ENCODE measurements at places on chromosomes 2 and 18.

DNA sequence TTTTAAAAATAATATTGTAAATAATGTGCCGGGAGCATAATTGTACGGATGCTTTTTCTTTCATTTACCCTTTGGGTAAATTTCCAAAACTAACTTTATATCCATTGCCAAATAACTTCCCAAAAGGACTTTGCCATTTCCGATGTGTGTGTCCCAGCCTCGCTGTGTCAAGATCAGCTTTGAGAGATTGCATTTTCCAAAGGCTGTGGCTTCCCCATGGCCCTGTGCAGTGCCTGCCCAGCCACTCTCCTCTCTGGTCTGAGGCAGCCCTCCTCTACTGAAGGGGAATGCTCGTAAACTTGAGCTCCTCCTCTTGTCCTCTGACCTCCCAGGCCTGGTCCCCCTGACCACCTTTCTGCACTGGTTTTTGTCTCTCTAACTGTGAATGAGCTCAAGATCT is 78.5 kb downstream of the MRPS9 start:
- DNase-seq, result no peak

GRCh38 chr2:198293281-198293680 is 488.9 kb downstream of the PLCL1 start:
- DNase-seq, result no peak

DNA sequence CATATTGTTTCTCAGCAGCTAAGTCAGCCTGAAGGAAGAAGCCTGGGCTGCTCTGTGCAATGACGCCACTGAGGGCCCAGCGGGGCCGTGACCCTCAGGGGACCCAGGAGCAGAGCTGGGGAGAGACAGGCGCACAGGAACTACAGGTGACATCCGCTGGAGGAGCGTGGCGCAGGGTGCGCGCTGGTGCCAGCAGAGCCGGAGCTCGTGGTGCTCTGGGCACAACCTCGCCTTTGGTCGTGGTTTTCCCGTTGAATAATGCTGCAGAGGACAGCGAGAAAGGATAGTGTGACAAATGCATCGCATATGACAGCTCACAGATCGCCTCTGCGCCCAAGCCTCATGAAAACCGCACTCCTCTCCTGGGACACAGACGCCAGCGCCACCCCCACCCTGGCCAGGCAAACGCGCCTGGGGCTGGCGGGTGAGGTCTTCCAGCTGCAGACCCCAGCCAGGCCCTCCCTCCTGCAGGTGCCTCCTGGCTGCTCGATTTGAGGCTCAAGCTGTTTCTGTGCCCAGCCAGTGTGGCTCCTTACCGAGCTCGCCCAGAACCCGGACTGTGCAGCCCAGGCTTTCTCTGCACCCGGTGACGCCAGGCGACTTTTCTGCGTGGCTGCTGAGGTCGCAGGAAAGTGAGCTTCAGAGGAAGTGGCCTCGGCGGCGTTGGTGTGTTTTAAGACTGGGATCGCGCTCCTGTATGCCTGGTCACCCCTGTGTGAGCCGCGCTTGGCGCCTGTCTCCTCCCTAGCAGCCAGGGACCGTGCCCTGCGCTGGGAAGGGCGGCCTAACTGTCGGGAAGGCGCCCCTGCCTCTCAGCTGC is 583.1 kb upstream of the HS6ST1 start:
- DNase-seq, result no peak

DNA sequence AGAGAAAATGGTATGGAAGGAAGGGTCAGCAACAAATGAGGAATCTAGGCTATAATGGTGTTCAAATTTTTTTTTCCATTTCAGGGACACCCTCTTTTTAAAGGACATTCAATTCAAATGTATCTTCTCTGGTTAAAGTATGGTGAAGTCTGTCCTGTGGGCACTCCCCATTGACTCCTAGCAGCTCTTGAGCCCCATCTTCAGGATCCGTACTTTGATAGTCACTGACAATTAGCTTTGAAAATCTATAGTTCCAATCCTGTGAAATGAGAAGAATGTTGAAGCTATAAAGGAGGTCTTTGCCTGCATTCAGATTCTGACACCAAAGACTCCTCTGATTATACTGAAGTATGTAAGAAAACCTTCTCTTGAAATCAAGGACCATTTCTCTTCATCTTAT is 43.3 kb downstream of the KCNH7 start:
- DNase-seq, result no peak

DNA sequence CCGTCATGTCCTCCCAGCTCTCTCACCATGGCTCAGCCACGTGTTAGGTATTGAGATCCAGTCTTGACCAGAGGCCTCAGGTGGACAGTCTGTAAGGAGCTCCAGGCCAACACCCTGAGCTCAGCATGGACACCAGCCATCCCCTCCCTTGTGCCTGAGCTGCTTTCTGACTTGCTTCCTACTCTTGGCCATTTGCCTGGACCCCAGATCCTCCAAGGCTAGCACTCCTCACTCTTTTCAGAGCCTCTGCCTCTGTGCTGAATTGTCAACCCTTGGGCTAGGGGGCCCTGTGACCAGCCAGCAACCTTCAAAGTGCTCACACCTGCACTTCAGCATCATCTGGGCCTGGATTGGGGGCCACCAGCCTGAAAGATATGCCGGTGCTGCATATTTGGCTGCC is 46.6 kb downstream of the PAX8 start:
- no peak for DNase-seq

GRCh38 chr2:43218702-43219382 is 7.6 kb downstream of the ZFP36L2 start:
- DNase-seq, result no peak

GRCh38 chr2:79717364-79718007 is 204.6 kb downstream of the CTNNA2 start:
- DNase-seq, result no peak

DNA sequence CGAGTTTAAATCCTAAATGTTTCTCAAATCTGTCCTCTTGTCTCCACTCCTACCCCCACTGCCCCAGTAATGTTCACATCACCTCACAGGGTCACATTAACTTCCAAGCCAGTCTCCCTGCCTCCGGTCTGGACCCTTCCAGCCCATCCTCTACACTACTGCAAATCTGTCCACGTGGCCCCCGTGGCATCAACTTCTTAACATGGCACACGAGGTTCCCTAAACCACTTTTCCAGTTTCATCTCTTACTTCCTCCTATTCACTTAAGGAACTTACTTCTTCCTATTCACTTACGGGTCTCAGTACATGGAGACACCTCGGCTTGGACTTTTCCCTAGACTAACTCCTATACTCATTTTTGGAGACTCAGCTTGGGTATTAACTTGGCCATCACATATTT is 27.0 kb downstream of the MRPL33 start:
- DNase-seq, result no peak

DNA sequence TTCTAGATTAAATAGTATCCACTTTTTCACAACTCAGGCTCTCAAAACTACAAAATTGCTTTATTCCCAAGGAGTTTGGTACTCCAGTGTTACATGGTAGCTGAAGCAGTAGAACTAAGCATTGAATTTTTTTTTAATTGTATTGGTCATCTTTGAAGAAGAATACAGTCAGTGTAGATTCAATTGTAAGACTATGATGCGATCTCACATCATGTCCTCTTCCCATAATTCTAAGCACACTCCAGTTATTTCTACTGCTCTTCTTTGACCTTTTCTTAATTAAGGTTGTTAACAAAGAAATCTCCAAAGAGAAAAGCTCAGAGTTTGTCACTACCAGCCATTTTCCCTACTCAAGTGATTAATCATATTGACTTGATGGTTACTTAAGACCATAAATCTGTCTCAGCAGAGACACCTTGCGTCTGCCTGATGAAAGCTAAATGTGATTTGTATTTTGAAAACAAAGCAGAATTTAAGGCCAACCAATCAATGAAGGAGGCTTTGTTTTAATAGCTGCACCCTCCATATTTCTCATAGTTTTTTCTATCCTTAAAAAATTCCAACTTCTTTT is 130.2 kb downstream of the DTNA start:
- no peak for DNase-seq

DNA sequence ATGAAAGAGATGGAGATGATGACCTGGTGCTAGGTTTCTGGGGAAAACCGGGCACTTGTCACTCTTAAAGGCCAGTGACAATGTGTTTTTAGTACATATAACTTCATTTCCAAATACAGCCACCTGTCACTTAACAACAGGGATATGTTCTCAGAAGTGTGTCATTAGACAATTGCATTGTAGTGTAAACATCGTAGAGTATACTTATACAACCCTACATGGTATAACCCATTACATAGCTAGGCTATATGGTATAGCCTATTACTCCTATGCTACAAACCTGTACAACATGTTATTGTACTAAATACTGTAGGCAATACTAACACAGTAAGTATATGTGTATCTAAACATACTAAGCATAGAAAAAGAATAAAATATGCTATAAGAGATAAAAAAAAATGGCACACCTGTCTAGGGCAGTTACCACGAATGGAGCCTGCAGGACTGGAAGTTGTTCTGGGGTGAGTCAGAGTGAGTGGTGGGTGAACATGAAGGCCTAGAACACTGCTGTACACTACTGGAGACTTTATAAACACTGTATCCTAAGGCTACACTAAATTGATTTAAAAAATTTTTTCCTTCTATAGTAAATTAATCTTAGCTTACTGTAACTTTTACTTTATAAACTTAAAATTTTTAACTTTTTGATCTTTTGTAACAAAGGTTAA is 123.2 kb downstream of the THADA start:
- no peak for DNase-seq

GRCh38 chr18:58349650-58350049 is 279.2 kb downstream of the ALPK2 start:
- DNase-seq, result no peak

GRCh38 chr18:76259096-76259495 is 235.9 kb downstream of the ZNF516 start:
- DNase-seq, result no peak

DNA sequence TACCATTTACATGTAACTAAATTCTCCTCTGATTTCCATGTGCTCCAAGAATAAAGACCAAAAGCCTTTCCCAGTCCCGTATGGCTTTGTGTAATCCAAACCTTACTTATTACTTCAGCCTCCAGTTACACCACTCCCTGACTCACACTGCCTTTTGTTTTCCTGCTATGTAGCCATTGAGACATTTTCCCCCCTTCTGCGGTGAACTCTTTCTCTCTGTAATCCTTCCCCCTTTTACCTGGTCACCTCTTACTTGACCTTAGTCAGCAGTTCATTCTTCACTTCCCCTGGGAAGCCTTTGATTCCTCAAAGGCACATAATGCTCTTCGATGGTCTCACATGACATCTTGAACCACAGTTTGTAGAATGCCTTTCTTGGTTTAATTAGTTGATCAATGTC is 256.0 kb upstream of the FANCL start:
- DNase-seq, result no peak

GRCh38 chr2:42984617-42985016 is 192.2 kb upstream of the HAAO start:
- no peak for DNase-seq

DNA sequence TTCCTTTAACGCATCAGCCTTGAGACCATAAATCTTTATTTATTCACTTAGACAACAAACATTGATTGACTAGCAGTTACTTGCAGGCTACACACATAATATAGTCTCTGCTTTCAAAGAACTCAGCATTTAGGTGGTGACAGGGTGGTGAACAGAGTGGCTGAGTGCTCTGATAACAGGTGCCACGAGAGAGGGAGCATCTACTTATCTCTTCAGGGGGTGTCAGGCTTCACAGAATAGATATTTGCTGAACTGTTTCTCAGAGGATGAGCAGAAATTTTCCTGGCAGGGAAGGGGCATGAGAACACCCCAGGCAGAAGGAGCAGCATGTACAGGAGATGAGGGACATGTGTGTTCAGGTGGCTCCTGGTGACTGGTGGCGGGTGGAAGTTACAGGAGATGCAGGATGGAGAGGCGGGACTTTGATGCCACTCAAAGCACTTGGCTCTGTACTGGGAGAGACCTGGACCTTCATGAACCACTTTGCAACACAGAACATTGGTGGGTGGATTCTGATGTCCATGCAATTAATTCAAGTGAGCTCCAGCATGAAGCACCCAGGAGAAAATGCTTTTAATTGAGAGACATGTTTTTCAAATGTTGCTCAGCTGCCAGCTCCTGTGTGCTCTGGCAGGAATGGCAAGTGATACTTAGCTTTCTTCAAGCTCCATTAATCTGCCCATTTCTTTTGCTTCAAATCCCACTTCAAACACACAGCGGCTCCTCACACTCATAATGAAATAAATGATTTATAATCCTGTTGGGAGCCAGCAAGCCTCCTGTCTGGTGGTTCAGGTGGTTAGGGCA is 248.9 kb downstream of the MYCN start:
- no peak for DNase-seq

DNA sequence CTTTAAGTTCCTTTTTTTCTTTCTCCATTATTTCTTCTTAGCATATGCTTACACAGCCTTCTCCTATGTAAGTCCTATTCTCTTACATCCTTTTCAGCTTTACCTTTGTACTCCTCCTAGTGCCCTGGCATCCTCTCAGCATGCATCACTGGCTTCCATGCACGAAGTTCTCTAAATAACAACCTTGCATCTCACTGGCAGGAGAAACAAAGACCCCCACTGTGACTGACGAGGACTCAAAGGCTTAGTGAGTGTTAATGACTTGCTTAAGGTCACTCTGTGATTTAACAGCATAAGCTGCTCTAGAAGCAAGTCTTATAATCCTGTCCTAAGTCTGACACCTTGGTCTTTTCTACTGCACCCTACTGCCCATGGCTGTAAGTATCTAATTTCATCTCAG is 1236.0 kb upstream of the CELF4 start:
- DNase-seq, result no peak

- DNase-seq, result no peak
Observed at GRCh38 chr18:29494371-29494770, 1317.4 kb upstream of the CDH2 start.

GRCh38 chr18:40907842-40908241 is 1047.2 kb upstream of the PIK3C3 start:
- DNase-seq, result no peak

DNA sequence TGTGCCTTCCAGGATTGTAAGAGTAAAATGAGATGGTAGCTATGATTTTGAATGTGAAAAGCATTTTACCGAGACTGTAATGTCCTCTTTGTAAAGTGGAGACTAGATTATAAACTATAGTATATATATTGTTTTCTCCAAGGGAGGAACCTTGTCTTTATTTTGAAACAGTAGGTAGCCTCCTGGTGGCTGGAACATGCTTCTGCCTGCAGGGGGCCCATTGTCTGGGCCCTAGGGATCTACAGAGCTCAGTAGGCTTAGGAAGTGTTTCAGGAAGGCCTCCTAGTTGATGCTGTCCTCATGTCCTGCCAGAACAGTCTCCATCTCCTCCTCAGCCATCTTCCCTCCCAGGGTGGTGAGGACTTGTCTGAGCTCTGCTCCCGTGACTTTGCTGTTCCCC is 3.0 kb downstream of the PIKFYVE start:
- no peak for DNase-seq

- DNase-seq, result peak; percentile 21
Observed at GRCh38 chr2:200471324-200471848, 38.5 kb downstream of the KCTD18 start.

GRCh38 chr18:45859334-45859733 is 33.9 kb downstream of the SIGLEC15 start:
- DNase-seq, result no peak

- no peak for DNase-seq
Observed at GRCh38 chr2:1010415-1010930, 59.8 kb downstream of the SNTG2 start.

DNA sequence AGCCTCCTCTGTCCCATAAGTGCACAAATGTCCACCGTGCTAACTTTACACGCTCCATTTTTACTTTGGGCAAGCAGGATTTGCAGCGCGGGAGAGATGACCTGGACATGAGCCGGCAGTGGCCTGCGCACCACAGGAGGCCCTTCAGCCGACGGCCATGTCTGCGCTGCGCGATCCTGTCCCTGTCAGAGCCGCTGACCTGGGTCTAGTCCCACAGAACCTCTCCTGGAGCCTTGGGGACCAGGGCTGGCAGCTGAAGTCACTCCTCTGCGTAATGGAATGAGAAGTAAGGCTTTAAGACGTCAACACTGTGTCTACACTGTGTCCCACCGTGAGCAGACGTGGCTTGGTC is 29.6 kb downstream of the ADI1 start:
- DNase-seq, result no peak

GRCh38 chr2:47686018-47686417 is 96.9 kb upstream of the MSH6 start:
- DNase-seq, result no peak
